ENCODE measurements at places on chromosomes 1 and 21. TPM values are rescaled to one million over a fixed set of nuclear protein-coding genes. Genes with fewer than 3 reads are reported as not detected.
A peak's percentile ranks its signal among the peaks of the same experiment; 100 is the strongest.

KISS1 gene
- total RNA-seq, result not detected

GBP7 gene
- 0.12 TPM for total RNA-seq

TACSTD2 gene
- total RNA-seq, result not detected

DNA sequence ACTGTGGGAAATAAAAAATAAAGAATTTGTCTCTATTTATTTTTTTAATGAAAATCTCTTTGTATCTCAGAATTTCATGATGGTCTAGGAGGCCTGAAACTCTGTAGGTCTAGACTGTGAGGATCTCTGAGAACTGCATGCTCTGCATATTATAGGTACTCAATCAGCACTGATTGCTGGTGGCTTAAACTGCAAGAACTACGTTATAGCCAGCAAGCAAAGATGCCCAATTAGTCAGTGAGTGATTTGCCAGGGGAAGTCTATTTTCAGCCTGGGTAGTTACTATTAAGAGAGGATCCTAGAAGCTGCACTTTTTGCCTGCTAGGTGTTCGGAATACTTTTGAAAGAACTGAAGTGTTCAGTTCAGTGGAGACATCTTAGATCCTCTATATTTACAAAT is 87.4 kb downstream of the GPR52 start:
- DNase-seq, result no peak

- no peak for DNase-seq
Measured at GRCh38 chr21:46264046-46264689, 21.2 kb downstream of the MCM3AP start.

DNA sequence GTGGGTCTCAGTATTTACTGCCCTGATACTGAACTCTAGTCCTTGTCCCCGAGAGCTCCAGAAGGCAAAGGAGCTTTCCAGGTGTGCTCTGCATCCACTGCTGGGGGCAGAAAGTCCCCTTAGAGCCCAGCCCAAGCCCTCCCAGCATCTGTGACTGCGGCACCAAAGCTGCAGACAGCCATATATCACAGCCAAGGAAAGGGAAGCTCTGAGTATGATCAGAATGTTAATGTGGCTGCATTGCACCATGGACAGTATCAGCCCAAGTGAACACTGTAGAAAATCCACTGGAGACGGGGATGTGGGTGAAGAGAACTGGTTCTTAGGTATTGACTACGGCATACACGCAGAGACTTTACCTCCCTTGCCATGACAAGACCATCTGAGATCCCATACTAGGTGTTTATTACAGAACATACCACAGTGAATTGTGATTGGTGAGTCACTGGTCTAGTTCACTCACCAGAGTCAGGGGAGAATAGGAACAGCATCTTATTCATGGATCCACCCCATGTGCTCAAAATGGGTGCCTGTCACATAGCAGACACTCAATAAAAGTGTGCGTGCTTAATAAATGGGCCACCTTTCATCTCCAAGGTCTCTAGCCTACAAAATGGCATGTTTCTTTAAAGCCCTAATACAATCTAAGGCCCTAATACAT is 170.3 kb downstream of the HHIPL2 start:
- no peak for DNase-seq

DNA sequence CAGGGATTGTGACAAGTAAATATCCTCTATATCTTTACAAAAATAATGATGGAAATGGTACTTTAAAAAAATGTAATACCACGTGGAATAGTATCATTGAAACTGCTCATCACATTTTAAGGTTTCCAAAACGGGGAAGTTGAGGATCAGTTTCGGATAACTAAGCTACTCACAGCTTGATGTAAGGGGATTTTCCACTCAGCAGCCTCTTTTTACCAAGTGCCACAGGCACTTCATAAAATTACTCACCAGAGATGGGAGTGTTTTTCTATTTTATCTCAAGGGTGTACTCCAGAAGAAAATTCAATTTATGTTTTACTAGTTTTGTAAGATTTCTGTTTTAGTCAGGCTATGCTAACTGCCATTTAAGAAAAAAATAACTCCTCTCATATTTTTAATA is 91.7 kb downstream of the TPR start:
- peak; percentile 46 for DNase-seq

- no peak for DNase-seq
Measured at GRCh38 chr1:9659328-9659727, 7.8 kb downstream of the PIK3CD start.

DNA sequence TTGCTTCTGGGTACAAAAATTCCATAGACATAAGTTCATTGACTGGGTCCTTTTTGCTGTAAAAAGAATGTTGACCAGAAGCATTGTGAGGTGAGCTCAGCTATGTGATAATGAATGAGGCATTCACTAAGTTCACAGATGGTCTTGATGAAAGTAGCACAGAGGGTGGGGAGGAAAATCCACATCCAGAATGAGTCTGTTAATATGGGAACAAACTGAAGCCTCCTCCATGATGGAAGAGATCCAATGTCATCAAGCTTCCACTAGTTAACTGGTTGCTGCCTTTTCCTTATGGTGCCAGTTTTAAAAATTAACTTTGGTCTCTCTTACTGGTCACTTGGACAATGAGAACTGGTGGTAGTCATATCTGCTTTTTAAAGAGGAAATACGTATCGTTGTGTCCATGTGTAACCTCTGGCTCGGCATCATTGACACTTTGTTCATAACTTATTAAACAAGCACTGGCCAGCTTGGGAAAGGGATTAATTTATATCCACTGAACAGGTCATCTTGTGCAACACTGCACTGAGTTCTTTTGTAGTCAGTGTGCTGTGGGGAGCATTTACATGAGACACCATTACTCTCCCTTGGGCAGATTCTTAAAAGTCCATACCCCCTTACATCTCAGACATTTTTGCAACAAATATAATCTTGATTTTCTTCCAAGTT is 88.6 kb downstream of the ADAMTS1 start:
- no peak for DNase-seq

GRCh38 chr1:40382108-40382460 is 8.6 kb downstream of the SMAP2 start:
- no peak for DNase-seq

GRCh38 chr1:224745394-224745793 is 129.3 kb downstream of the CNIH3 start:
- no peak for DNase-seq

DNA sequence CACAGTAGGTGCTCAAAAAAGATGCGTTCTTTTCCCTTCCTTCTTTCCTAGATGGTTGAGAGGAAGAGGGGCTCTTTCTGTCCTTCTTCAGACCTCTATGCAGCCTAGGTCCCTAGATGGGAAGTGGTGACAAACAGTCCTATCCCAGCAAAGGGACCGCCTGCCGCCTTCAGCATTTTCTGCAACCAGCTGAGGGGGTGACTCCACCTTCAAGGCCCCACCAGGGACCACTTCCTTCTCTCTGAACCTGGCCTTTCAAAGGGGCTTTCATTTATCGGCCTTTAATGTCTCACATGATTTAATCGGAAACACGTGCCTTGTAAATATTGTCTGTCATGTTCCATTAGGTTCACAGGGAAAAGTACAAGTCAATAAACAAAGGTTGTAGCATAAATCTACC is 32.6 kb downstream of the GLIS1 start:
- DNase-seq, result no peak

- no peak for DNase-seq
Measured at GRCh38 chr1:205236951-205237475, 9.3 kb downstream of the TMCC2 start.

GRCh38 chr1:55441489-55441888 is 226.3 kb upstream of the USP24 start:
- no peak for DNase-seq
